Hindlimb muscle (tissue), 1 donor: ENCODE measurements at places on chromosomes 16 and 17. TPM values are rescaled to one million over a fixed set of nuclear protein-coding genes. Genes with fewer than 3 reads are reported as not detected.

- no peak for DNase-seq
Observed at GRCh38 chr17:68750208-68750562, 149.0 kb upstream of the FAM20A start.

DNA sequence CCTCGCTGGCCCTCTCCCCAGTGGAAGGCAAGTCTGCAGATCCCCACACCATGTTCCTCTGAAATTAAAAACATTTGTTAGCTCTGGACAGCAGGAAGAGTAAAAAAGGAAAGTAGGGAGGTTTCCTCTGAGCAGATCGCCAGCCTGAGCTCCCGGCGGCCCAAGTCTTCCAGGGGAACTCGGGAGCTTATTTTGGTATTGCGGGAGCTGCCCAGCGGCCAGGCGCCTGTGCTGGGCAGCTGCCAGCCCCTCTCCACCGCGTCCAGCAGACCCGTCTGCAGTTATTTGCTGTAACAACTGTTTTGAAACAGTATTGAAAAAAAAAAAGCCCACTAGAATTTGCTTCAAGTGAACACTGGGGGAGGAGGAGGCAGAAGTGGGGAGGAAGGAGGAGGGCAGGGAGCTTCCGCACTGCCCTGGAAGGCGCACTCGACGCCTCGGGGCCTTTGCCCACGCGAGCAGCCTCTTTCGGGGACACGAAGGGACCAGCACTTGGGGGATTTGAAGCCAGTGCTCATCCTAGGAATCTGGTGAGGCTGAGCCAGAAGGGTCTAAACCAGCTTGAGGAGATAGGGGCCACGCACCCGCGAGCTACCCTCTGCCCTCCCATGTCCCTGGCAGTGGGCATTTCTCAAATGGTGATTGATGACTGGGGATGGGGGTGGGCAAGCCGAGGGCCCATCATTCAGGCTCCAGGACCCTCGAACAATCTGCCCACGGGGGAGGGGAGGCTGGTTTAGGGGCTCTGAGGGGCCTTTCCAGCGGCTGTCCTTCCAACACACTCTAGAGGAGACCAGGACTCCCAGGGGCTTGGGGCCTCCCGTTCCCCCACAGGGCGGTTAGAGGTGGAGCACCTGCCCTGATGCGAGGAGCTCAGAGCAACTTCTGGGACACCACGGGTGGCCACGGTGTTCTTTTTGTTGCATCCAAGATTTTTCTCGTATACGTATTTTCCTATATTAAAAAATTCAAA is 3.0 kb upstream of the BAHCC1 start:
- no peak for DNase-seq

DNA sequence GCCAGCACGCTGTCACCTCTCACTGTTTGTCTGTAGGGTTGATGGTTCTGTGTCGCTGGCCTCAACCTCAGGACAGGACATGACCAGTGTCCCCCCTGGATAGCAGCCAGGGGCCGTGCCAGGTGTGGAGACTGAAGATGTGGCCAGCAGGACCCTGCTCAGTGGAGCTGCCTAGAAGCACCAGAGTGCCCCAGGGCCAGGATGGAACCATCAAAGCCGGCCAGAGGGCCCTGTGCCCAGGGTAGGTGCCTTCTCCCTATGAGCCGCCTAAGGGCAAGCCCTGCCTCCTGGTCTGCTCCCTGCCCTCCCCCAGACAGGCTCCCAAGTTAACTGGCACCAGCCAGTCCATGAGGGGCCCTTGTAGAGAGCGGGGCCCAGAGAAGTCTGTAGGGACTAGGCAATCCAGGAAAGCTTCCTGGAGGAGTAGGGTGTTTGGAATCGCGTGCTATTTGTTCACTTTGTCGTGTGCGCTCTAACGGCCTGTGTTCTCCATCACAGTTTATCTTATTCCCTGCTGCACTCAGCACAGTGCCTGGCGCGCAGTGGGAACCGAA is 546 bp upstream of the NDUFB10 start:
- DNase-seq: no peak

GRCh38 chr16:29700253-29700987 is 21.4 kb downstream of the QPRT start:
- peak; percentile 57 for DNase-seq

DNA sequence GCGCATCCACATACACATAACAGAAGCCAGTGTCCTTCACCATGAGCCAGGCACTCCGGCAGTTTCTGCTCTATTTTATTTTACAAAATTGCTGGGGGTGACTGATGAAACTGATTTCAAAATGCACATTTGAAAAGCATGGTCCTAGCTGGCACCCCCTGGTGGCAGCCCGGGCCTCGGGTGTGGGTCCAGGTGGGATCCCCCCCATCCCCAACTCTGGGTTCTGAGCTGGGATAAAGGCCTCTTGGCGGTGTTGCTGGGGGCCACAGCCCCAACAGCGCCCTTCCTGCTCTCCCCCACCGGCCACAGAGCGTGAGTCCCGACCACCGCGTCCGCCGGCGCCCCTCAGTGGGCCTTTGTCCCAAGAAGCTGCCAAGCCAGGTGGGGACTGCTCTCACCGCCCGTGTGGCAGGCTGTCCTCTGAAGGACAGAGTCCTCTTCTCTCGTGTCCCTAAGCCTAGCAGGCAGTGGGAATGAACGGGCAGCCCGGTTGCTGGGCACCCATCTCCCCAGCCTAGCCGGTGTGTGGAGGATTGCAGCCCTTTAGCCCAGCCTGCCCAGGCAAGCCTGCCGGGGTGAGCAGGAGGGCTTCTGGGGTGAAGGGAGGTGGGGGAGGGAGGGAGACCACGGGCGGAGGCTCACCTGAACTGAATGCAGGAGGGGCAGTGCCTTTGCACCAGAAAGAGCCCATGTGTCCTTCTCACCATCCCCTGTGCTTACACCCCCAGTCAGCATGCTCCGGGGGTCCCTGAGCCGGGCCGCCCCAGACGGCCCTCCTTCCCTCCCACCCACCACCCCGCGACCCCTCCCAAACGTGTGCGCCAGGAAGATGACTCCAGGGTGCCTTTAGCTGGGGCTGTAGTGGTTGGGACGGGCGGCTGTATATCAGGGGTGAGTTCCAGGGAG is 898 bp downstream of the SNAI3 start:
- no peak for DNase-seq

DNA sequence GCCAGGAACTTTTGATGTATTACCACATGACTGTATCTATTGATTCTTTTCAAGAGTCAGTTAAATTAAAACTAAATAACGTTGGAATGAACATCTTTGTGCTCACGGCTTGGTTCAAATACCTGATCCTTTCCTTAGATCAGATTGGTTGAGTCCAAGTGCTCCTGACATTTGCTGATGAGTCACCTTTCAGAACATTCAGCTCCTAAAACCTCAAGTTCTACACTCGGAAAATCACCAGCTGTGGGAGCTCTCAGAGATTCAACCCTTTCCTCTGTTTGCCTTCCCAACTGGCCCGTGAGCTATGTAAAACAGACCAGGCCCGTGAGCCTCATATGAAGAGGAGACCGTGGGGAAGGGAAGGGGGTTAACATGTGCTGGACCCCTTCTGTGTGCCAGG is 68.1 kb downstream of the RTN4RL1 start:
- no peak for DNase-seq

DNA sequence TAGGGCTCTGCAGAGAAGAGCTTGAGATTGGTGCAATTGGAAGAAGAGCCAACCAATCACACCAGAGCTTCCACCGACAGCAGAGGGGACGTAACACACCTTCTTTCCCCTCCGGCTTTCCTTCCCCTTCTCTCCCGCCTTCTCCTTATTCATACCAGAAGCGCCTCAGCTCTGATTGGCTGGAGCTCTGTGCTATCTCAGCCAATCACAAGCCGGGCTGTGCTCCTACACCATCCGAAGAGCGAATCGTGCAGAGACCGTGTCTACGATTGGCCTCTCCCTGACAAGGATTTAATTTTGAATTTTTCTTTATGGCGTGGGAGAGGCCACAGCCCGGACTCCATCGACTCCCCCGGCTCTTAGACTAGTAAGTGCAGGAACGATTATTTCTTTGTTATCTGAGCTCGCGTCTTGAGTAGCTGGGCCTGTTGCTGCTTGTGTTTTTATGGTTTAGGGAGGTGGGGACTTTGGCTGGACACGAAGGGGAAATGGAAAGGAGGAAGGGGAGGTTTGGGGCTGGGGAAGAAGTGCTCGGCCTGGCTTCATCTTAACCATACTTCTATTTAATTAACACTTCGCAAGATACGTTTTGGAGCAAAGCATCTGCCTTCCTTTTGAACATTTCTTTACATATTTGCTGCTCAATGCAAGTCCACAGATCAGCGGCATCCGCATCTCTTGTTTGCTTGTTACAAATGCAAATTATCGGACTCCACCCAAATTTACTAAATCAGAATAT is at the start of gene PRR11:
PRR11 (plus strand) TSS at position 308 of the 739 bp plus-strand sequence. CDS start 14,007 bp downstream, outside the sequence.
- peak; percentile 98 for DNase-seq

- peak; percentile 10 for DNase-seq
Observed at GRCh38 chr16:25691519-25692091, at the start of gene HS3ST4. Gene HS3ST4, plus strand, starts transcription at chr16:25691959.

GRCh38 chr17:68910789-68911431 is 44.3 kb downstream of the ABCA8 start:
- DNase-seq: no peak

- no peak for DNase-seq
Observed at GRCh38 chr16:66900721-66901441, 17.8 kb downstream of the CDH16 start.

- no peak for DNase-seq
Observed at GRCh38 chr16:20879175-20880040, 20.8 kb downstream of the DCUN1D3 start.

GRCh38 chr17:69763503-69763902 is 311.5 kb upstream of the KCNJ16 start:
- no peak for DNase-seq

GRCh38 chr16:89049484-89050118 is 44.1 kb upstream of the ACSF3 start:
- DNase-seq: peak; percentile 42

- DNase-seq: no peak
Observed at GRCh38 chr16:62363501-62363900, 327.3 kb upstream of the CDH8 start.

DNA sequence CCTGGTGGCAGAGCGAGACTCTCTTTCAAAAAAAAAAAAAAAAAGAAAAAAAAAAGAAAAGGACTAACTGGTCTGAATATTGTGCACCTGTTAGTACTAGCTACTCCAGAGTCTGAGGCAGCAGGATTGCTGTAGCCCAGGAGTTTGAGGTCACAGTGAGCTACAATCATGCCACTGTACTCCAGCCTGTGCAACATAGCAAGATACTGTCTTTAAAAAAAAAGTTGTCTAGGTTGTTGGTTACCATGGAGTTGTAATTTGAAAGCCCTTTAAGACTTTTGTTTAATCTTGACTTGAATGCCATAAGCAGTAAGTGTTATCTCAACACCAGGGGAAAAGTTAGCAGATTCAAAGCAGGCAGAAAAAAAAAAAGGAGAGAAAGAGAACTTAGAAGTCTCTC is 10.9 kb upstream of the C16orf54 start:
- no peak for DNase-seq

The OTOP2 gene
- polyA plus RNA-seq: not detected

The TEKT1 gene
- polyA plus RNA-seq: not detected

The BPTF gene
- 56.3 TPM for polyA plus RNA-seq
